T47D (cell line): ENCODE measurements at places on chromosomes 6 and 20.

DNA sequence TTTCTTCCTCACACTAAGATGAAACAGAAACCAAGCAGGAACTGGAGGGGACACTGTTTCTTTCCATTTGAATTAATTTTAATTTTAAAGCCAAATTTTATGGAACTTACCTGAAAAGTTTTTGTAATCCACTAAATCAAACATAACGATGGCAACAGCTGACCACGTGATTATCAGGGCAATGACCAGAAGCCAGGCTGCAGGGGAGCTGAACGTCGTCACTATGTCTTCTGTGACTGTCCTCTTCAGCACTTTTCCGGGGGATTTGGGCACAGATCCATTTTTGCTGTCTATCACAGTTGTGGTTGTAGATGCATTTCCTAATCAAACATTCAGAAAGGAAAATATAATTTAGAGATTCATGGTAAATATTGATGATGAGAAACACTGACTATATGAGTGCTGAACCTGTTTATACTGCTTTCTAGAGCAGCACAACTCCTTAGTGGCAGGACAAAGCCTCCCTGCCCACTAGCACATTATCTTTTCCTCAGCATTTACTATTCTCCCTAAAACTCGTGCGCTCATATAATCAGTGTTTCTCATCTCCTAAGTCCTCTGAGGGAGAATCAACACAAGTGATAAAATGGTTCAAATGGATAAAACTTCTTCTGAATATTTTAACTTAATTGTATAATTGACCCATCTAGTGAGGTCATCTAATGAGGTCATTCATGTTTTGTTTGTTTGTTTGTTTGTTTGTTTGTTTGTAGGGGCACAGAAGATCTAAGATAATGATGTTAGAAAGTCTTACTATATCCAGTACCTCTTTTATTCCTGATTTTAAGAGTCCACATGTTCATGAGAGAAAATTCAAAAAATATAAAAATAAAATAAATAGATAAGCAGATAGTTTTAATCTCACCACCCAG is 65.7 kb downstream of the TRDN start:
- DNase-seq, result no peak

DNA sequence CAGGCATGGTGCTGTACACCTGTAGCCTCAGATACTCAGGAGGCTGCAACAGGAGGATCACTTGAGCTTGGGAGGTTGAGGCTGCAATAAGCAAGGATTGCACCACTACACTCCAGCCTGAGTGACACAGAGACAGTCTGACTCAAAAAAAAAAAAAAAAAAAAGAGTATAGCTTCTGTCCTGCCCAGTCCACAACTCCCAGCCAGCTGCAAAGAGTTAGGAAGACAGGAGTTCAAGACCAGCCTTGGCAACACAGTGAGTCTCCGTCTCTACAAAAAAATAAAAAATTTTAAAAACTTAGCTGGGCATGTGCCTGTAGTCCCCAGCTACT is 28.3 kb upstream of the TLDC2 start:
- DNase-seq, result no peak

DNA sequence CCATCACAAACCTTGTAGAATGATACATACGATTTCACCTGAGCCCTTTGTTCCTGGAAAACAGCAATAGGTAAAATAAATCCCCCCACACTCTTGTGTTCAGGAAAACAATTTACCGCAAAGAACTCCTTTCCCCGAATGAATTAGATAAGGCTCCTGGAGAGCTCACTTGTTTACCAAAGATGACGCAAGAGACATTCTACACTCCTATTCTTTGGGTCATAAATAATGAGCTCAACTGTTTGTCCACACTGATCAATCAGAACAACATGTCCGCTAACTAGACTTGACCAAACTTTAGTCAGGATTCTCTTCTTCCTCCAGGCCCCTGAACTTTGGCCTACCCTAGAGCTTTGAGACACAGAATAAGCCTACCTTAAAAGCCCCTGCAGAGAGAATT is 271.9 kb upstream of the OPRM1 start:
- no peak for DNase-seq

DNA sequence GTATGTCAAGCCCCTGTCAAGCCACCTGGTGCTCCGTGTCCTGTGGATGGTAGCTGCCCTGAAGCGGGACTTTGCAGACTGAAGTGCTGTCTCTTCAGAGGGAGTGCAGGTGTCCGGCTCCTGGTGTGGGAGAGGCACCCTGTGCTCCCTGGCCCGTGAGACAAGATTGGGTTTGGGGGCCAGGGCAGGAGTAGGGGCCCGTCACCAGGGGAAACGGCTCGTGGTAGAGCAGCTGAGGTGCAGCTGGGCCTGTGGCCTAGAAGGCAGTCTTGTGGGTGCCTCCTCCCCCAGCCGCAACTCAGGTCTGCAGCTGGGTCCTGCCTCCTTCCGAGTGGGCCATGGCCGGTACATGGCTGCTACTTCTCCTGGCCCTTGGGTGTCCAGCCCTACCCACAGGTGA is at the start of gene PTCRA:
TSS of gene PTCRA (plus strand) at position 322 of the 400 bp plus-strand sequence. CDS start at position 339, 17 bp downstream.
- DNase-seq, result no peak

DNA sequence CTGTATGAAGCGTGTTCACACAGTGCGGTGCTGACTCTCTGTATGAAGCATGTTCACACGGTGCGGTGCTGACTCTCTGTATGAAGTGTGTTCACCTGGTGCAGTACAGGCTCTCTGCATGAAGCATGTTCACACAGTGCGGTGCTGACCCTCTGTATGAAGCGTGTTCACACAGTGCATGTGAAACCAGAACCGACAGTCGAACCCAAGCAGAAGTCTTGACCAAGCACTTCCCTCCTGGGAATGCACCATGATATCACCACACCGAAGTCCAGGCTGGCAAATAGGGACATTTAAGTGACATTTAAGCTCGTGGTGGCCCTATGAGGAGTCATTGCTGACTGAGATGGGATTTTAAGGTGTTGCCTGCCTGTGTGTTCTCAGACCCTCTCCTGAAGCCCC is 11.3 kb upstream of the SERPINB1 start:
- no peak for DNase-seq

DNA sequence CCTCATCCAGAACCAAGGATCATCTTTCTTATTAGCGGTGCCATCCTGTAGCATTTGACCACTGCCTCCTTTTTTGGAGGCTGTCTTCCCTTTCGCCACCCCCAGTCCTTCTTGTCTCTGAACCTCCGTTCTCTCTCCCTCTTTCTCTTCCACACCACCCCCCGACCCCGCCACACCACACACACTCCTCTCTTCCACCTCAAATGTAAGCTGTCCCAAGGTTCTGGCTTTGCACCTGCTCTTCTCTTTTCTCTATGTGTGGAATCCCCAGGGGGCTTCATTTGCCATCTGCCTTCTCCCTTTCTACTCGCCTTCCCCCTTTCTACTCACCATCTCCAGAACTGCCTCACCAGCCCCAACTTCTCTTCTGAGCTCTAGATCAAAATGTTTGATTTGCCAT is 111.3 kb upstream of the CDYL start:
- no peak for DNase-seq

- no peak for DNase-seq
These were observed 77.1 kb downstream of the FBXO5 start for GRCh38 chr6:152905551-152906299.

- no peak for DNase-seq
These were observed 3.5 kb downstream of the RNASET2 start for GRCh38 chr6:166952567-166953486.

DNA sequence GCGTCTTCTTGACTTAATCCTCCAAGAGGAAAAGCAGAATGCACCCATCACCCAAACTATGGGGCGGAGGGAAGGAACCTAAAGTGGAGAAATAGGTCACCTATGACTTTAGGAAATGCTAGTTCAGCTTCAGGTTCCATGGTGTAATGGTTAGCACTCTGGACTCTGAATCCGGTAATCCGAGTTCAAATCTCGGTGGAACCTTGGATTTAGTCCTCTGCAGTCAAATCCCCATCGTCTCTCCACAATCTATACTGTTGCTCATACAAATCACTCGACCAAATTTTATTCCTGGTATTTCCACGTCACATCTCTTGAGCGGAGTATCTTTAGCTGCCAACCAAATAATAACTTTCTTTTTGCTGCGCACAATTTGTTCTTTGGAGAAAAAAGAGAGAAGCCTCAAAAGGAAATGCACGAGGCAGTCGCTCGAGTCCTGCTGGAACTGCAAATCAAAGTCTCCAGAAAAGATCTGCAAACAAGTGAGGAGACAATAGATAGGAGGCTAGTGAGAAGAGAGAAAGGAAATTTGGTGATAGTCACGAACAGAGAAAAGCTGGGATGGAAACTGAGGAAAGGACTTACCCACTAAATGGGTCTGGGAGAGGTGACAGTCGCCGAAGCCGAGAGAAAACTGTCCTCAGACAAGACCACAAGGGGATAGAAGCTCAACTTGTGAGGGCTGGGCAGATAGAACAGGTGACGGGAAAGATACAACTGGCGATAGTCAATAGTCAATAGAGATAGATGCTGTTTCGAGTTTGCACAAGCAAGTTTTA is 16.6 kb downstream of the POM121L2 start:
- peak; percentile 71 for DNase-seq

- no peak for DNase-seq
These were observed 37.6 kb upstream of the L3MBTL3 start for GRCh38 chr6:129980821-129981220.

DNA sequence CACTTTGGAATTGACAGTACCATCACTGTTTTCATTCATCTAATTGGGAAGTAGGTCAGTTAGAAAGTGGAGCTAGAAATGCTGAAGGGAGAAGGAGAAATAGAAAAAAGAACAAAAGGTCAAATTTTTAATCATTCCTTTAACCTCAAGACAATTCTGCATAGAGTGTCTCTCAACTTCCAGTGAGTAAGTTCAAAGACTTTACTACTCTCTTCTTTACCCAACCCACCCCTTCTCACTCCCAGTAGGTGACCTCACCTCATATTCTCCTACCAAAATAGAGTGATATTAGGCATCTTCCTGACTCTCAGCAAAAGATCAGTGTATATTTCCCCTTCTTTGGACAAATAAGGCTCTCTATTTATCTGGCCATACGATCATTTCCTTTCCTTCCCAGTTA is 340.0 kb upstream of the JAG1 start:
- no peak for DNase-seq

DNA sequence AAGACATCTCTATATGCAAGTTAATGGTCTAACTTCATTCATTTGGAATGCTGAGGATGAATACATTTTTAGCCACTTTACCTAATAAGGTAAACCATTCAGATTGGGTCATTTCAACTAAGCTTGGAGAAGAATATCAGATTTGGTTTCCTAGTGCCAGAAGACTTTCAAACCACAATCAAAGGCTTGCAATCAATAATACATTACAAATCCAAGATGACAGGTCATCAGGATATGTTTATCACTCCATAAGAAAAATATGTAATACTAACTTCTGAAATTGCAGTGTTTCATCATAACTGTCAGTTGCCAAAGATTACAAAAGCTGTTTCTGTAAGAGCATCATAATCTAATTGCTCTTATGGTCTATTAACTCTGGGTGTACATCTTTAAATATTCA is 654.0 kb downstream of the COL12A1 start:
- no peak for DNase-seq

- DNase-seq, result peak; percentile 97
These were observed 2.4 kb upstream of the ZMYND8 start for GRCh38 chr20:47358672-47359529.

DNA sequence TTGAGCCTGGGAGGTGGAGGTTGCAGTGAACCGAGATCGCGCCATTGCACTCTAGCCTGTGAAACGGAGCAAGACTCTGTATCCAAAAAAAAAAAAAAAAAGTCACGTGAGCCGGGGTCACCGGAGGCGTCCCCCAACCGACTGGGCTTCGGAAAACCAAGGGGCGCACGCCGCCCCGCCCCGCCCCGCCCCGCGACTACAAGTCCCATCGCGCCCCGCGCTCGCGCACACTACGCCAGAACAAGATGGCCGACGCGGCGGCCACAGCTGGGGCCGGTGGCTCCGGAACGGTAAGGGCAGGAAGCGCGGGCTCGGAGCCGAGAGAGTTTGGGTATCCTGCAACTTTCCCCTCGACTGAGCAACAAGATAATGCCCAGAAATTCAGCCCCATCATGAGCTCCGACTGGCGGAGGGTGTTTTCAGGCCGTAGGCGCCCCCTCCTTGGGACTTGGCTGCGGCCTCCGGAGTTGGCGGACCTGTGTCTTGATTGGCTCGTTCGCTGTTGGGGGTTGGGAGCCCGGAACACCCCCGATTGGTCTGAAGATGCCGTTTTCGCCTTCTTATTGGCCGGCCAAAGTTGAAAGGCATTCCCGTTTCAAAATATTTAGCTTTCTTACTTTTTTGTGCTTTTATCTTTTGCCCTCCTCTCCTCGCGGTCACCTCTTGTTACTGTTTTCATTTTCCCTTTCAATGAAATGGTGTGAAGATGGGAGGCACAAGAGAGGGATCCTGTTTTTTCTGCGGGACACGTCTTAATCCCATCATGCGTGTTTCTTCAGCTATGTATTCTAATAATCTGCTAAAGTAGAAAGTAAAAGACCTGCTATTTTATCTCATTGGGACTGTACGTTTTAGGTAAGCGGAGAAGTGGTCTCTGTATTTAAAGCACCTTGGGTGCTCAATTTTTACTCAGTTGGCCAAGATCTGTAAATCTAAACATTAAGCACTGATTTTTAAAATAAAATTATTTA is at the start of gene TAF8:
TSS of gene TAF8 (plus strand) at position 228 of the 971 bp plus-strand sequence. CDS start at position 246, 18 bp downstream.
- DNase-seq, result peak; percentile 92

- no peak for DNase-seq
These were observed 44.0 kb downstream of the SIM1 start for GRCh38 chr6:100420711-100421110.

DNA sequence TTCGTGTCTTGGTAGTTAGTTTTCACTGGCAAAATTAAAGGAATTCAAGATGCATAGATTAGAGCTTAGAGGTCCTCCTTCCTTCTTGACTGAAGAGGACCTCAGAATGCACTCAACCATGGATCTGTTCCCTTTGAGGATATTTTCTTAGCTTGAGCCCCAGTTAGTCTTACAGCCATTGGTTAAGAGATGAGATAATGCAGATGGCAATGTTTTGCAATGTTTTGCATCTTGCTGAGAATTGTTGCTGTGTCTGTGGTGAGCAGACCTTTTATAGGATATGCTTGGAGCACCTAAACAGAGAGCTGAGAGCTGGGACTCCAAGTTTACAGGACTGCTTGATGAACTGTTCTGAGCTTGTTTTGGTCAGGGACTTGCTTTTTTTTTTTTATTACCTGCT is 107.5 kb downstream of the TMEM170B start:
- DNase-seq, result no peak

DNA sequence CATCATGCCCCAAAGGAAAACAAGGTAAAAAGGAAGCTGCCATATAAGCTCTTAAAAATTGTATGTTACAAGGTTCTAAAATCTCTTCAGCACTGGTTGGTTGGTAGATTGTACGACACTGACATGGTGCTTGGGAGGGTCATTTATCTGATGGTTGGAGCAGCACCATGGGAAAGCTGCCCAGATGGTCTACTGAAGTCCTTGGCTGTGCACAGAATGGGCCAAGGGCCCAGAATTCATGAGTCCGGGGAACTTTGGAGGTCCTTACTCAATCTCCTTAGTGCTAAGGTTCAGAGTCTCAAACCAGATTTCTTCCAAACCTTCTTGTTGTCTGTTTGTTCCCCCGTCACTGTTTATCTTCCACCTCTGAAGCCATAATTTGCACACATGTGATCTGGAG is 314.4 kb downstream of the ESR1 start:
- DNase-seq, result no peak
